ENCODE measurements at places on chromosomes 4 and X.

DNA sequence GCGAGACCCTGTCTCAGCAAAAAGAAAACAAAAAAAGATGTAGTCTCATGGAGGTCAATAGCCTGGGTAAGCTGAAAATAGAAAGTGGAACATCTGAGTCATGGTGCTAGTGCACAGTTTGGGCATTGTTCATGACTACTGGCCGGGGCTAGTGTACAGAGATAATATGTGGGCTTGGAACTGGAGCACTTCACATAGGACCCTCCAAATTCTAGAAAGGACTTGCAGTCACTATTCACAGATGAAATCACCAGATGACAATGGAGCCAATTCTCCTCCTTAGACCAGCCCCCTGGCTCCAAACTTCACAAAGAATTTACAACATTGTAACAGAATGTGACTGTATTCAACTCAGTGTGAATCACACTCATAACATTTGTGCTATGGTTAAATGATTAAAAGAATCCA, 367.8 kb upstream of the SLC7A11 start:
- no peak for DNase-seq

DNA sequence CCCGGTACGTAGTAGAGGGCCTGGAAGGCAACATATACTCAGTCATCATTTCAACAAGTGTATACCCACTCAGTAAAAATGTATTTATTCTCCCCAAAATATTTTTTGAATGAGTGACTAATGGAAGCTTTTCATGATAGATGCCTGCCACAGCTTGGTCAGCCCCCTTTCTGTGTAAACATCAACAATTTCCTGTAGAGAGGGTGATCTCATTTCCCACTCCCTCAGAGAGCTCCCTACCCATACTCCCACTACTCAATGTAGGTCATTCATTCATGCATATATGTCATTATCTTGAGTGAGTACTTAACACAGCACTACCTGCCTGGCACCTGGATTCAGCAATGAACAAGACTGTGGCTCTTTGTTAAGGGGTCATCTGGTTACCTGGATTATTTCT, 81.9 kb downstream of the STK32B start:
- no peak for DNase-seq

GRCh38 chr4:72631296-72631695, 62.3 kb upstream of the ADAMTS3 start:
- DNase-seq, result no peak

- no peak for DNase-seq
These were observed 406.6 kb downstream of the PCDH10 start for GRCh38 chr4:133555671-133556070.

- DNase-seq, result no peak
These were observed 126.7 kb upstream of the VCX2 start for GRCh38 chrX:8297766-8298165.

- DNase-seq, result no peak
These were observed 210.8 kb downstream of the MGST2 start for GRCh38 chr4:139876337-139876941.

DNA sequence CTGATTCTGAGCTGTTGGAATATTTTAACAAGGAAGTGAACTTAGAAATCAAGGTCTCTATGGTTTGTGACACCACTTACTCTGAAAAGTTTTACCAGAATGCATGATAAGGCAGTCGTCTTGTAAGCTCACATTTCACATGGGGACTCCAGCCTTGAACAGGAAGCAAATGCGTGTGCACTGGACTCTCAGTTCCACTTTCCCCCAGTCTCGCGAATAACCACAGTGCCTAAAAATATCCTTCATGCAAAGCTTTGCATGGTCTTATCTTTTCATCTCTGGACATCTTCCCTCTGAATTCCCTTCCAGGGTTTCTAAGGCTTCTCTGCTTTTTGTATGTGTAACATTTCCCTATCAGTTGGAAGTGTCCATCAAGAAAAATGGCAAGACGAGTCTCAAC, 581.8 kb downstream of the NLGN4X start:
- DNase-seq, result no peak

- no peak for DNase-seq
These were observed 30.9 kb upstream of the DDX3X start for GRCh38 chrX:41303013-41303412.

DNA sequence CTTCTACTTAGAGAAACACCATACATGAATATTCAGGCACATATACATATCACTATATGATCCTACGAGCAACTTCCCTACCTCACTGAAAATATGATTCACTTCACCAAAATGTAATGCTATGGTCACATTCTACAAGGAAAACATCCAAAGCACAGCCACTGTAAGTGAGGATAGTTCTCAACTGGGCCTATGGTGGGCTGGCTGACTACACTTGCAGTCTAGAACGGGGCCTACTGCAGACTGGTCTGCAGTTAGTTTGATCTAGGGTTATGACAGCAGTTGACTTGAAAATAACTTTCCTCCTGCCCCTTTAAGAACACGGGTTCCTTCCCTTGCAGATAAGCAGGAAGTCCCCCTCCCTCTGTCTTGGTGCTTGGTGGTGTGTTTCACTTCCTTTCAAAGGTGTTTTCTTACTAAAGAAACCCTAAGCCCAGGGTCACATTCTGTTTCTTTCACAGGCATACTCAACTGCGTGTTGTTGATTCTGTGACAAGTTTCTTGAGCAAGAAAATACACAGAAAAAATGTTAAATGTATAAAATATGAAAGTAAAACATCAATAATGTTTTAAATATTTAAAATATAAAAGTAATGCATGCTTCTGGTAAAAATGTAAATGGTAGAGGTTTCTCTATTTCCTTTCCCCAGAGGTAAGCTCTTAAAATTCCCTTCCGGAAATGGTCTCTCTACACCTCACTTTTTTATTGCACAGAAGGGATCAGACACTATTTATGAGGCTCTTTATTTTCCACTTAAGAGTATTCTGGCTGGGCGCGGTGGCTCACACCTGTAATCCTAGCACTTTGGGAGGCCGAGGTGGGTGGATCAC, 18.0 kb upstream of the TMSB4X start:
- no peak for DNase-seq

DNA sequence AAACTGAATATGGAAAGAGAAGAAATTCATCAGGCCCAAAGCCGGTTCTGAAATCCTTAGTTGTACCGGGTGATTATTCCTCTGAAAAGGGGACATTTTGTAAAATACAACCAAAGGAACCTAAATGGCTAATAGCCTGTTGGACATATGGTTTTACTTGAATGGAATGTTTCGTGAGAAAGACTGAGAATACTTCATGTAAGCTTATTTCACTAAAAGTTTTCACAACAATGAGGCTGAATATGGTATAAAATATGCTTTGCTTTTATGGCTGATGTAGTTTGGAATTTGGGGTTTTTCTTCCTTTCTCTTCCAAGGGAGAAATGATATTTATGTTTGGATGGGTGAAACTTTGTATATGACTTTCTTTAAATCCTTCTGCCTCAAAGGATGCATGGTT, 2.7 kb downstream of the GRIA3 start:
- no peak for DNase-seq

- no peak for DNase-seq
These were observed 136.4 kb downstream of the HHIP start for GRCh38 chr4:144782345-144782744.

DNA sequence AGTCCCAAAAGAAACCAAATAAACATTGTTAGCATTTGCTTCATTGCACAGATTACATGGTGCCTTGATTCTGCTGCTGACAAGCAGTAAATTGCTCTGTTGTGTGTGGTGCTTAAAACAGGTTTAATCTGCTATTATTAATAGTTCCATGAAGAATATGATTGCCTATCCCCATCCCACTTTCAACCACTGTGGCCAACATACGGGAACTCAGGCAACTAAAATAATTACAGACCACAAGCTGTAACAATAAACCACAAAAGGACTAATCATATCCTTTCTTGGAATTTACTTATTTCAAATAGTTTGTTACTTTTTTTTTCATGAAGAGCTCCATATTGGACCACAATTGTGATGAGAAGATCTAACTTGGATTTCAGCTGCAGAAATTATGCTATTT, 131.5 kb downstream of the PACRGL start:
- no peak for DNase-seq

DNA sequence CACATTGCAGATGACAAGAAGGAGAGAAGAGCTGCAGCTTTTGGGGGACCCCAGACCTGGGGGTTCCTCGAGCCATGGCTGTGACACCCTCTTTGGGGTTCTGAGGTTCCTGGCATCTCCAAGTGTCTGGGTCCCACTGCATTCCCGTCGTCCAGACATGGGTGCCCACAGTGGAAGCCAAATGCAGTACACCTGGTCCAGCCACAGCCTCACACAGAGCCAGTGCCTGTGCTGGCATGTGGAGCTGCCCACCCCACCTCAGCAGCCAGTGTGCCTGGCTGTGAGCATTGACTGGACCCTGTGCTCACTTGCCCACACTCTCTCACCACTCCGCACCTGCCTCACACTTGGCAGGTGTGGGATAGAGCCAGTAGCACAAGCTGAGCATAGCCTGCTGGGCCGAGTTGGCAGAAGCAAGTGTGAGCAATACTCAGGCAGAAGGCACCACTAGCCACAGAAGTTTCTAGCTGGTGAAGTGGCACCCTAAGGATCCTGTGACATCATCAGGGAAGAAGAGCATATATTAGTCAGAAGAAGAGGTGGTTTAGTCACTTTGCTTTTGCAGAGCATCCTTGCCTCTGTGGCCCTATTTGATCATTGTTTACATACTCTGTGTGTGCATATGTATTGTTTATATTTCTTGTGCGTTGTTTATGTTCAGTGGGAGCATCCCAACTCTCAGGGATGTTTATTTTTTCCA, 65.0 kb upstream of the MAGEB2 start:
- DNase-seq, result no peak

GRCh38 chr4:99629962-99630554, 27.6 kb downstream of the C4orf54 start:
- DNase-seq, result no peak

DNA sequence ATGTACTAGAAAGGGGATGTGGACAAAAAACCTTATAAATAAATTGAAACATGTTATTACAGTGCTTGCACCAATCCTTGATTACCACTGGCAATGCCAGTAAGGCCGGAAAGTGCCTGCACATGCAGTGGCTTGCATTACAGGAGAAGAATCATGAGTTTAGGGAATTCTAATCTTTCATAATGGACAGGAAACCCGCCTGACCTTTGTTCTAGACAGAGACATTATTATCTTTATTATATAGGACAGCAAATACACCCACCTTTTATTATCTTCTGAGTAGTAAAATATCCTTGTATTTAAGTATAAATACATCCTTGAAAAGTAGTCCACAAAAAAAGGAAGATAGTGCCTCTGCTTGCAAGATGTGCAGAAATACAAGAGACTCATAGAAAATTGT, 379.9 kb upstream of the LCORL start:
- no peak for DNase-seq

- no peak for DNase-seq
These were observed 149.1 kb upstream of the ARHGEF9 start for GRCh38 chrX:63934160-63934559.

GRCh38 chrX:138986866-138987265, 275.3 kb upstream of the FGF13 start:
- DNase-seq, result no peak

- DNase-seq, result no peak
These were observed 206.6 kb upstream of the GYPA start for GRCh38 chr4:144347121-144347520.

- no peak for DNase-seq
These were observed 5.6 kb downstream of the OTC start for GRCh38 chrX:38357747-38358673.

DNA sequence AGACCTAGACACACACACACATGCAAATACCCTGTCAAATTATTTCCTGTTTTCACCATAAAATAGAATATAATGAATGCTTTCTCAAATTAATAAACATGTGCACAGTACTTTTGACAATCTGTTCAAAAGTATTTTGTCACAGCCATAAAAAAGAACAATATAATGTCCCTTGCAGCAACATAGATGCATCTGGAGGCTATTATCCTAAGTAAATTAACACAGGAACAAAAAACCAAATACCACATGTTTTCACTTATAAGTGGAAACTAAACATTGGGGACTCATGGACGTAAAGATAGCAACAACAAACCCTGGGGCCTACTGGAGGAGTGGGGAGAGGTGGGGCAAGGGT, 15.5 kb downstream of the RAB40A start:
- DNase-seq, result no peak

DNA sequence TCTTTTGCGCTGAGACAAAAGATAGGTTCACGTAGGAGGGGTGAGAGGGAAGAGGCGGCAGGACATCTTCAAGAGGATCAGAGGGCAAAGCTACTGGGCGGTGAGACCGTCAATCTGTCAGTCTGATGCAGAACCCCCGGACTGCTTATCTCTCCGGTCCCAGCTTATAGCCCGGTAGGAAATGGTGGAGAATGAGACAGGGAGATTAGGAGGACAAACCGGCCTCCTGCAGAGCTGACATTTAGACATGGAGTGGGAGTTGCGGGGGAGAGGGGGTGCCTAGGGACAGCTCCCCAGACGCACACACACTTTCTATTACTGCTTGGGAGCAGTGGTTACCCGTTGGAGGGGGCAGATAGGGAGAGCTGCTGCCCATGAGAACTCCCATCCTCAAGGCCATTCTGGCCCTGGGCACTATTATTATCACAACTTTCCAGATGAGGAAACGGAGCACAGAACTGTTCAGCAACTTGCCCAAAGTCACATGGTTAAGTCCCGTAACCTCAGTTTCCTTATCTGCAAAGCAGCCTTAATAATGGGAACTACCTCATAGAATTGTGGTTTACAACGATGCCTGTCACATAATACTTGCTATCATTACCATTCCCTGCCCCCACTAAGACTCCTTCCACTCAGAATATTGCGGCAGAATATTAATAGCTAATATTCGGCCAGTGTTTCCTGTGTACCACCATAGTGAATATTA, 1.1 kb upstream of the HDAC6 start:
- DNase-seq, result no peak

- no peak for DNase-seq
These were observed 127.4 kb downstream of the SH3RF1 start for GRCh38 chr4:169143335-169143734.

- no peak for DNase-seq
These were observed 757 bp upstream of the SRPK3 start for GRCh38 chrX:153779891-153780677.

DNA sequence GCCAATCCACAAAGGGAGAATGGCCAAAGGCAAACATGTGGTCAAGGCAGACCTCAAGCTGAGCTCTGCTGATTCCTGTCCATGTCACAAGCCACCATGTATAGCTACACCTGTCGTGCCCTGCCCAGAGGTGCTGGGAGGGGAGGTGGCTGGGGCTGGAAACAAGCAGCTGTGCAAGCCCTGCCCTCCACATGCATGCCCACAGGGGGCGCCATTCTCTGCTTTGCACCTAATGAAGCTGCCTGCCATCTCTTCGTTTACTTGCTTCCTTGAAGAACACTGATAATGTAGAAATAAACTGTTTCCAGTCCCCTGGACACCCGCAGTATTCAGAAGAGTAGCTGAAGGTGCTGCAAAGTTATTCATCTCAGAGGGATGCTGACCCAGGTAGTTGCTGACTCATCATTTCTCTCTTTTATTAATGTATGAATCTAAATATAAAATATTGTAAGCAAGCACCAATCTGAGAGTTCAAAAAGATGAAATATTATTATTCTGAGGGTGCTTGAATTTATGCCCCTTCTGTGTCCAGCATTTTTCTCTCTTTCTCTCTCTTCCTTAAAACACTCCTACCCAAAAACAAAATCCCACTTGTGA, 278.6 kb downstream of the ADGRA3 start:
- no peak for DNase-seq

GRCh38 chrX:42505016-42505415, 272.9 kb downstream of the PPP1R2C start:
- no peak for DNase-seq

- DNase-seq, result peak; percentile 6
These were observed 13.0 kb downstream of the CXCL13 start for GRCh38 chr4:77618383-77619241.

GRCh38 chr4:6724421-6725111, 8.6 kb downstream of the BLOC1S4 start:
- no peak for DNase-seq
